Stimulated activated naive CD8-positive, alpha-beta T cell treated with anti-CD3 and anti-CD28 coated beads, Interleukin-15, amount 100 ng/mL, for 72 hours (primary cell): ENCODE measurements at places on chromosomes 2 and 18.
A peak's percentile ranks its signal among the peaks of the same experiment; 100 is the strongest.

- no peak for DNase-seq
Observed at GRCh38 chr2:55097082-55097460, 46.8 kb upstream of the RTN4 start.

- no peak for DNase-seq
Observed at GRCh38 chr2:96091711-96092572, 24.4 kb downstream of the ADRA2B start.

GRCh38 chr2:190532581-190532980 lies 1.9 kb downstream of the NEMP2 start:
- DNase-seq: no peak

GRCh38 chr2:42032224-42032620 lies 15.6 kb upstream of the PKDCC start:
- DNase-seq: no peak

DNA sequence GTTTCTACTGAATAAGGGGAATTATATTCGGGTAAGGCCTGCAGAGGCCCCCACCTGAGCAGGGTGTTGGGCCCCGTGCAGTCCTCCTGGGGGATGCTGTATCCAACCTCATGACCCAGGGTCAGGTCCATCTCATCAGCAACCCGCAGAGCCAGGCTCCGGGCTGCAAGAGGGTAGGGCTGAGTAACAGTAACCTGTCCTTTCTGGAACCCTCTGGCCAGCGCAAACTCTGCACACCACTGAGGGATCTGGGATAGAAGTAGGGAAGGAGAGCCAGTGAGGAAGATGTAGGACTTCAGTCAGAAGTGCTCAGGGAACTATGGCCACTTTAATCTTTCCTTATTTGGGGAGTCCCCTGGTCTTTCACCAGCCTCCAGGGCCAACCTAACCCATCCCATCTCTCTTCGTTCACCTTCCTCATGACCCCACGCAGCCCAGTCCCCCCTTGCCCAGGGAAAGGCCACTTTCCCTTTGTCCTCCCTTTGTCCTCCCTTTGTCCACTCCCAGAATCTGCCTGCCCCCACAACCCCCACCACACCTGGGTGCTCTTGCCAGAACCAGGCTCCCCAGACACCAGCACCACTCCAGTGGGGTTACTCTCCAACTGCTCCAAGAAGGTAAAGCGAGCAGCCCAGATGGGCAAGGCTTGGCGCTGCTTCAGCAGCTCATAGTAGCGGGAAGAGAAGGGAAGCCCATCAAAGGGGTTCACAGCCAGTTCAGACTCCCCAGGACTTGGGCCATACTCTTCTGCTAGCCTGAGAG lies 895 bp downstream of the DQX1 start:
- DNase-seq: no peak

DNA sequence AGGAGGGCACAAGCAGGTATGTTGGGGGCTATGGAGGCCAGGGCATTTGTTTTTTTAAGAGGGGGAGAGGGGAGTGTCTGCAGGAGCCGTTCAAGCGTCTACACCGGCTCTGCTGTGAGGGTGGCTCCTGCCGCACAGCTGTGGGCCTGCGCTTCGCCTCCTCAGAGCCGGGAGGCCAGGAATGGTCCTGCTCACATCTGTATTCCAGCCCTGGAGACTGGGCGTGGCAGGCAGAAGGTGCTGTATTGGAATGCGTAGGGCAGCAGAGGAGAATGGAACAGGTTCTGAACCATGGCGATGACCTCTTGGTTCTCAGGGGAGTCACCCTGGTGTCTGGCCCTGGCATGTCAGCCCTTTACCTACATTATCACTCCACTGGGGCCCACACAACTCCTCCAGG lies 26.8 kb upstream of the INHBB start:
- DNase-seq: no peak

DNA sequence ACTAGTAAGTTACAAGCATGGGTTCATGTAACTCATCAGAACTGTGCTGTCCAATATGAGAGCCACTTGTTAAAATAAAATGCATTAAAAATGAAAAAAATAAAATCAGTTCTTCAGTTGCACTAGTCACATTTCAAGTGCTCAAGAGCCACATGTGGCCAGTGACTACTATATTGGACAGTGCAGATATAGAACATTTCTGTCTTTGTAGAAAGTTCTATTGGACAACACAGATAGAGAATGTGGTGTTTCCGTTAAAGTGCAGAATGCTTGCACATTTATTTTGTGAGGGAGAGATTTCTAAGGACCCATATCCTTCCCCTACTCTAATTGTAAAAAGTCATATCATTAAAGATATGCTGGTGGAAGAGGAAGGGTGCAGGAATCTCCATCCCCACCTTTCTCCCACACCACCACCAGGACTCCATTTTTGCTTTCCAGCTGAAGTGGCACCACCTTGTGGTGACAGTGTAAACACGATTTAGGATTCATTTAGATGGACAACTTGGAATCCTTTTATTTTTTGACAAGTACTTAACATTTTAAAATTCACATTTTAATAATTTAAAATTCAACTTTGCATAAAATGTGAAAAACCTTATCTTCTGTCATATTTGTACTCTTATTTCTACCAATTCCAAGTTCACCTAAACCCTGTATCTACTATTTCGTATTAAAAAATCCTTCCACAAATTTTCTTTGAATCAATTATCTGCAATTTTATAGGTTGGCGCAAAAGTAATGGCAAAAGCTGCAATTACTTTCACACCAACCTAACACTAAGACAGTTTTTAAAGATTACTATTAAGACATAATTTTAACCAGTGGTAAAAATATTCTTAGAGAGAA lies 9.4 kb upstream of the CD302 start:
- no peak for DNase-seq

GRCh38 chr2:210715560-210716082 lies 159.2 kb downstream of the CPS1 start:
- no peak for DNase-seq

DNA sequence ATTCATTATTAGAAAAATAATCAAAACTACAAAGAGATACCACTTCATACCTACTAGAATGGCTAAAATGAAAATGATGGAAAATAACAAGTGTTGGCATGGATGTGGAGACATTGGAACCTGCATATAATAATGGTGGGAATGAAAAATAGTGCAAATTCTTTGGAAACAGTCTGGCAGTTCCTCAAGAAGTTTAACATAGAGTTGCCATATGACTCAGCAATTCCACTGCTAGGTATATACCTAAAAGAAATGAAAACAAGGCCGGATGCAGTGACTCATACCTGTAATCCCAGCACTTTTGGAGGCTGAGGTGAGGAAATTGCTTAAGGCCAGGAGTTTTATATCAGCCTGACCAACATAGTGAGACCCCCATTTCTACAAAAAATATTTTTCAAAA lies 41.6 kb upstream of the ACYP2 start:
- no peak for DNase-seq

DNA sequence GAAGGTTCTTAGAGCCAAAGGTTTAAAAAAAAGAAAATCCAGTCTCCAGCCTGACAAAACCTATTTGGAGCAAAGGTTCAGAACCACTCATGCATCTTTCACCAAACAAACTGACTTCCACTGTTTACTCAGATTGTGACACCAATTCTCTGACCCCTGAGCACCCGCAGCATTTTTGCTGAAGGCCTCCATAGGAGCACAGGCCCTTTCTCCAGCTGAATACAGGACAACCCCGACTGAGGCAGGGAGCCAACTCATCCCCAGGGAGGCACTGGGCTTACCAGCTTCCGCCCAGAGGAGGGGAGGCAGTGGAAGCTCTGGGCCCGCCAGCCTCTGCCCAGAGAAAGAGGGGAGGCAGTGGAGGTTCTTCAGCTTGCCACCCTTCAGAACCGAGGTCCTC lies 51.0 kb upstream of the CNGA3 start:
- no peak for DNase-seq

- DNase-seq: no peak
Observed at GRCh38 chr2:215358891-215359575, 47.2 kb downstream of the ATIC start.

DNA sequence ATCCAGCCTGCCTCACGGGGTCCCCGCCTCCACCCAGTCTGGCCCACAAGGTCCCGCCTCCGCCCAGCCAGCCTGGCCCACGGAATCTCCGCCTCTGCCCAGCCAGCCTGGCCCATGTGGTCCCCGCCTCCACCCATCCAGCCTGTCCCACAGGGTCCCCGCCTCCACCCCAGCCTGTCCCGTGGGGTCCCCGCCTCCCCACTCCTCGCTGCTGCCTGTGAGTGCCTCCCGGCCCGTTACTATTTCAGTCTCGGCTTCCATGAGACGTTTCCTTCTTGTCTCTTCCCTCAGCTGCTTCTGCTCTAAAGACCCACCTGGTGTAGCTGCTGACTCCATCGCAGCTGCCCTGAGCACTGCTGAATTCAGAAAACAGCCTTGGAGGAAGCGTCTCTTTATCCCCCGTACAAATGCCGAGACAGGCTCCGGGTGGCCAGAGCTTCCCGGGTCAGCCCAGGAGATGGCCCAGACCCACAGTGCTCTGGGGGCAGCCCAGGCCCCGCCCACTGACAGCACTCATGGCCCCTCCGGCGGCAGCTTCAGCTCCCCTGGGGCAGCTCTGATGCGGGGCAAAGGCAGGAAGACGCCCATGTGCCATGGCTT lies 69.8 kb downstream of the NFATC1 start:
- DNase-seq: no peak

GRCh38 chr2:150472511-150472899 lies 15.0 kb downstream of the RND3 start:
- no peak for DNase-seq

GRCh38 chr2:1567556-1568344 lies 154.5 kb downstream of the TPO start:
- DNase-seq: no peak

GRCh38 chr2:159797543-159798375 lies at the start of gene CD302:
CD302 (minus strand) TSS chr2:159798208; CDS start chr2:159798198, 10 bp downstream.
- DNase-seq: peak; percentile 39
